Epithelial cell of esophagus (primary cell): ENCODE measurements at places on chromosomes 16 and 17.

DNA sequence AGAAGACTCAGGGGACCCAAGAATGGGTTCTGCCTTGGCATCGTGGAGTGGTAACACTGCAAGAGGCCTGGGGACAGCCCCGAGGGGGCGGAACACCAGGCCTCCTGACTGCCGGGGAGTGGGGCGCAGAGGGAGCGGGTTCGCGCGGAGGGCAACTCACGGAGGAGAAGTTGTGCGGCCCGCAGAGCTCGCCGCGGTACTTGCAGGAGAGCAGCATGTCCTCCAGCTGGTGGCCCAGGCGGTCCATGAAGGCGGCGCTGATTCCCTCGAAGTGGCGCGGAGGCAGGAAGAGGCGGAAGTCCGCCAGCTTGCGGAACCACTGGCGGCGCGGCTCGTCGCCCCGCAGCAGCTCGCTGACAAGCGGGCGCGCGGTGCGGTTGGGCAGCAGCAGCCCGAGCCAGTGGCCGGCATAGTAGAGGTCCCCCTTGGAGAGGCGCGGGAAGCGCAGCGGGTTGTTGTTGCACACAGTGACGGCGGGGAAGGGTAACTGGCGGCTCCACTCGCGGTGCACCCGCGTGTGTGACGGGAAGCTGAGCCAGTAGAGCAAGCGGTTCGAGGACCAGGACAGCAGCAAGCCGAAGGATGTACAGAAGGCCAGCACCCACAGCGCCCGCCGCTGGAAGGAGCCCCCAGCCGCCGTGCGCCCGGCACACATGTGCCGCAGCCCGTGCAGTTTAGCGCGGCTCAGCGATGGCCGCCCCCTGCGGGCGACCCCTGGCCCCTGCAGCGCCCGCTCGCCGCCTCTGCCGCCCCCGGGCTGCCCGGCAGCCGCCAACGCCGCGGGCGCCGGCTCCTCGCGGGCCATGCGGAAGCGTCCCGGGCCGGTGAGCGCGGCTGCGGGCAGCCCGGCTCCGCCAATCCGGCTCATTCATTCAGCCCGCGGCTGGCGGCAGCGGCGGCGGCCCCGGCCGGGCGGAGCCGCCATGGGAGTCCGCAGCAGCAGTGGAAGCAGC is 1.6 kb downstream of the ASIC2 start:
- DNase-seq, result peak; percentile 39

GRCh38 chr17:32285746-32286517 is 20.3 kb downstream of the RHBDL3 start:
- DNase-seq, result no peak

- peak; percentile 50 for DNase-seq
These were observed 19.0 kb upstream of the SMG8 start for GRCh38 chr17:59190806-59191205.

GRCh38 chr16:86577314-86577971 is 906 bp upstream of the FOXL1 start:
- no peak for DNase-seq

DNA sequence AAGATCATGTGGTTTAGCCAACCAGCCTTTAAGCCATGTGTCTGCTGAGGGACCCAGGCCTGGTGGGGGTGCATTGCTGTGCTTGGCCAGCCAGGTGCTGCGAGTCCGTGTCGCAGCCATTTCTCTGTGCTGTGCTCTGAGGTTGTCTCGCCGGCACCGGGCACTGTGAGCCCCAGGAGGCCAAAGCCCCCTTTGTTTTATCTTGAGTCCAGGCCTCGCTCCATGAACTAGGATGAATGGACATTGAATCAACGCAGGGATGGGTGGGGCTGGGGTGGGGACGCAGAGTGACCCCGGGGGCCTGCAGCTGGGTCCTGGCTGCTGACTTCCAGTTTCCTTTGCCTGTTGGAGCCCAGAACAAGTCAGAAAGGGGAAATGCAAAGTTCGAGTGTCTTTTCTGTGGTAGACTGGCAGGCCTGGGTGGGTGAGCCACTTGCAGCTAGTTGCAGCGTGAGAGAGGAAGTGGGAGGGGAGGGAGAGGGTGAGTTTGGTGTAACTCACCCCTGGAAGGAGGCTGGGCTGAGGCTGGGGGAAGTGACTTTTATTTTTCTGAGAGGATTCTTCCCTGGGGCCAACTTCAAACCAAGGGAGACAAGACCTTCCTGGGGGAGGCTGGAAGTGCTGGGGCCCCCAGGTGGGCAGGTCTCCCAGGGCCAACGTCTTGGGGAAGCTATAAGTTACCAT is 324.7 kb downstream of the SEC14L1 start:
- DNase-seq, result peak; percentile 66

- DNase-seq, result peak; percentile 35
These were observed 22.6 kb downstream of the SRCAP start for GRCh38 chr16:30721606-30722005.

GRCh38 chr17:49926886-49927285 is 42.1 kb upstream of the DLX4 start:
- no peak for DNase-seq

GRCh38 chr16:16062023-16062937 is 112.9 kb downstream of the ABCC1 start:
- DNase-seq, result no peak

- peak; percentile 73 for DNase-seq
These were observed 18.2 kb upstream of the NXPH3 start for GRCh38 chr17:49557312-49558024.

- DNase-seq, result peak; percentile 67
These were observed 13.6 kb upstream of the CCL22 start for GRCh38 chr16:57345021-57345420.

- DNase-seq, result no peak
These were observed 123.6 kb downstream of the CDYL2 start for GRCh38 chr16:80680839-80681238.

GRCh38 chr16:84546669-84547545 is 42.4 kb upstream of the MEAK7 start:
- no peak for DNase-seq

- DNase-seq, result no peak
These were observed 20.0 kb downstream of the FBXO47 start for GRCh38 chr17:38947189-38947588.

DNA sequence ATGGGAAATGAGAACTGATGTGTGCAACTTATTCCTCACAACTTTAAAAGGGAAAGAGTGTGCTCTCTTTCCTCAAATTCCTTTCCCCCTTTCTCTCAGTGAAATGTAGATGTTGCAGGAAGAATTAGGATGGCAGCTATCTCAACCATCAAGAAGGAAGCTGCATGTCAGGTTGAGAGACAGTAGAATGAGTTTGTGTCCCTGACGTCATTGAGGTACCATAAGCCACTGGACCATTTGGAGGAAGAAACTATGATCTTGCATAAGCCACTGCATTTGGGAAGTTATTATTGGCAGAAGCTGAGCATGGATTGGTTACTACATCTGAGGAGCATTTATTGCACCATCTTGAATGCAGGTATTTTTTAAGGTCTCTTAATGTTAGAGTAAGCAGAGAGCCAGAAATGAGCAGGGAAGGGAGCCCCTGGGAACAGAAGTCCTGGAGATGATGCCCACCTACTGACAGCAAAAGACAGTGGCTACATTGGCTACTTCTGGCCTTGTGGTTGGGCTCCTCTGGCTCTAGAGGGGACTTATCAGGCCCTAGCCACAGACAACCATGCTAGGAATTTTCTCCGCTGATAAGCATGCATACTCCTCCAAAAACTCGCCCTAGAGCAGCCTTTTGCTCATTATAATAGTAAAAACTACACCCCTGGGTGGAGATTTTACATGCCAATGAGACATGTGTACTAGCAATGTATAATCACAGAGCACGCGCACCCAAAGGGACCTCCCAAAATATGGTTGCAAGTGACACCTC is 249.0 kb upstream of the SALL1 start:
- no peak for DNase-seq

- no peak for DNase-seq
These were observed 423.6 kb upstream of the CDH11 start for GRCh38 chr16:65545413-65545956.

DNA sequence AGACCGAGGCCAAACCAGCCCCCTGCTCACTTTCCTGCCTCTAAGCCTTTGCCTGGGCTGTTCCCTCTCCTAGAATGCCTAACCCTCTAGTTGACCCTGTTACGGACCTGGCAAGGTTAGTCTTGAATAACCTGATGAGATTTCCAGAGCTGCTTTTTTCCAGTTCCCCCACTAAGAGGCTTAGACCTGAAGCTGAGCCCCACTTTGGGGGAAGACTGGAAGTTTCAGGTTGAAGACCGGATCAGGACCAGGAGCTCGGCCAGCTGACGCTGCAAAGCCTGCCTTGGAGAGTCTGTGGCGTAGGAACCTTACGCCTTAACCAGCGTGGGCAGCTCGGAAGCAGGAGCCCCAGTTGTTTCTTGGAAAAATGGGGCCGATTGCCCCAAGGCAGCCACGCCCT is 129.8 kb downstream of the OR1D5 start:
- no peak for DNase-seq

GRCh38 chr16:57477531-57478202 is 8.6 kb downstream of the DOK4 start:
- no peak for DNase-seq

DNA sequence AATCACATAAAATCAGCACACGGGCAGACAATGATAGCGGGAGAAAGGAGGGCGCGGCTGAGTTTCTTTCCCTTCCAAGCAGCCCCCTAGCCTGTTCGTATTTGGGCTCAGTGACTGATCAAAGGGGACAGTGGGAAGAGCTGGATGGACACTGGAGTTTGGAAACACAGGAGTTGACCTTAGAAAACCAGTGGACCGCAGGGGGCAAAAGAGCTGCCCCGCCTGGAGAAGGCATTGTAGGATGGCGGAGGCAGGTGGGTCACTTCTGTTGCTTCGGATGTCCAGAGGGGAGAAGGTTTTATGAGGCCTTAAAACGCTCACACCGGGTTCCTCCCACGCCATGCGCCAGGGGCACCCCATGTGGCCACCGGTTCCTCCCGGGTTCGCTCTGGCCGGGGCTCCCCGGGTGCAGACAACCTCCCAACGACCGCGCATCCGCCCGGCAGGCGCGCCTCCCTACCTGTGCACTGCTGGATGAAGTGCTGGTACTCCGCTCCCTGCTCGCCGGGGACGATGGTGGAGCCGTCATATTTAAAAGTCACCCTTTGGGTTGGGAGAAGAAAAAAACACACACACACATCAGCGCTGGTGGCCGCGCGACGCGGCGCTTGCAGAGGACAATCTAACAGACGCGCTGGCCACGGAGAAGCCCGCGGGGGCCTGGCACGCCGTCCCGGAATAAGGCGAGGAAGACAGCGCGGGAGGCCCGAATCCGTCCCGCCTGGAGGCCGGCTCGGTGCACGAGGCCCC is 662 bp downstream of the COTL1 start:
- DNase-seq, result peak; percentile 50

DNA sequence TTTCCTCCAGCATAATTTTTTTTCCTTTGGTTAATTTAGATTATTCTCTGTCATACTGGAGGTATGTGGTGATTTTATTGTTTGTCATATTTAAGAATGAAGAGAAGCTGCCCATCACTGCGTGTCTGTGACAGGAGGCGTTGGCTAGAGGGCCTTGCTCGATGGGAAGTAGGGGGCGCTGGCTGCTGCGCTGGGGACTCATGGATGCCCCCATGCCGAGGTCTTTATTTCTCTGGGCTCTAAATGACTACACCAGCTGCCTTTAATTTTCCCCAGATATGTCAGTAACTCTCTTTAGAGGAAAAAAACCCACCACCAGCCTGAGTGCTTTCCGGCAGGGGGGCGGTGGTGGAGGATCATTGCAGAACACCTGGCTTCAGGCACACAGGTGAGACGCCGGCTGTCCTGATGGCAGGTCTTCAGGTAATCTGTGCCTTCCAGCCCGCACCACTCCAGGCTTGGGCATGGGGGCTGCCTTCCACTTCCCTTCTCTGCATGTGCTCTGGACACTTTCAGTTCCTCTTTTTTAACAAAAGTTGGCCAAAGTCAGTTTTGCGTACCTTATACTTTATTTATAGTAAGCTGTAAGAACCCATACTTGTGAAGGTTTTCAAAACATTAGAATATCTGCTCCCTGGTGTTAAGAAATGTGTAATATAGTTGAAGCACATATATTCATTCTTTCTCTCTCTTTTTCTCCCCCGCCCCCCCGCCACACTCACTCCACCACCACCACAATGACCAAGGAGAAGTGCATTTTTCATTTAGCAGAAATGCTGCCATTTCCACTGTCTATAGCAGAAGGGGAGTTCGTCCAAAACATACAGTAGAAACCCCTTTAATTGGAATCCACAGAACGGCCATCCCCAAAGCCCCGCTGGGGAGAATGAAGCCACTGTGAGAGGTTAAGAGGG is 192.7 kb downstream of the RPTOR start:
- DNase-seq, result no peak

GRCh38 chr16:2774161-2774891 is 2.8 kb downstream of the ELOB start:
- no peak for DNase-seq

DNA sequence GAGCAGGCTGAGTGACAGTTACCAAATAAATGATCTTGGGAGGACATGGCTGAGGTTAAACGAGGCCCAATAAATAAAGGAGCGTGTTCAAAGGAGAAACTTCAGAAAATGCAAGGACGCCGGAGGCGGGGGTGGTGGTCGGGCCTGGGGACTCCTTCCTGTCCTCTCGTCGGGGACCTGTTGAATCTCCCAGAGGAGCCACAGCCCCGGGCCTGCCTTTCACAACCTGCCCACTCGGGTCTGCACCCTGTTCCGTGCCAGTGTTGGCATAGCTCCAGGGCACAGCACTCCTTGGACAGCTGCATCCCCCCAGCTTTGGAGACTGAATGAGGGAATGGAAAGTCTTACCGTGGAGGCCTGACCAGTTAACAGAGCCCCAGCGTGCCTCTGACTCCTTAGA is 8.1 kb upstream of the TBX4 start:
- DNase-seq, result no peak

DNA sequence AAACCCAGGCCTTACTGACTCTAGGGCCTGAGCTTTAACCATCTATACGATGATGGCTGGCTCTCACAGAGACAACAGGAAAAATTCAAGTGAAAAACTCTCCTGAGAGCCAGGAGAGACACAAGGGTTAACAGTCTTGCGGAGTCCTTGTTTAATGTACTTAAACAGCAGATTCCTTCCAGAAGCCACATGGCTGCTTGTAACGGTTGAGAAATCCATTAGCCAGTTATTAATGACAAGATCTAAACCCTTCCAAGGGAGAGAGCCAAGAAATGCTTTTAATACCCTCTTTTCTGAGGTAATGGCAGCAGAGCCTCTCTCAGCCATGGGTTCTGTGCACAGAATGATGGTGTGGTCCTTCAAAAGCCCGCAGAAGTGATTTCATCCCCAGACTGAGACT is 5.2 kb upstream of the ALDOA start:
- DNase-seq, result no peak

GRCh38 chr16:22296225-22297113 is 740 bp upstream of the POLR3E start:
- peak; percentile 24 for DNase-seq

DNA sequence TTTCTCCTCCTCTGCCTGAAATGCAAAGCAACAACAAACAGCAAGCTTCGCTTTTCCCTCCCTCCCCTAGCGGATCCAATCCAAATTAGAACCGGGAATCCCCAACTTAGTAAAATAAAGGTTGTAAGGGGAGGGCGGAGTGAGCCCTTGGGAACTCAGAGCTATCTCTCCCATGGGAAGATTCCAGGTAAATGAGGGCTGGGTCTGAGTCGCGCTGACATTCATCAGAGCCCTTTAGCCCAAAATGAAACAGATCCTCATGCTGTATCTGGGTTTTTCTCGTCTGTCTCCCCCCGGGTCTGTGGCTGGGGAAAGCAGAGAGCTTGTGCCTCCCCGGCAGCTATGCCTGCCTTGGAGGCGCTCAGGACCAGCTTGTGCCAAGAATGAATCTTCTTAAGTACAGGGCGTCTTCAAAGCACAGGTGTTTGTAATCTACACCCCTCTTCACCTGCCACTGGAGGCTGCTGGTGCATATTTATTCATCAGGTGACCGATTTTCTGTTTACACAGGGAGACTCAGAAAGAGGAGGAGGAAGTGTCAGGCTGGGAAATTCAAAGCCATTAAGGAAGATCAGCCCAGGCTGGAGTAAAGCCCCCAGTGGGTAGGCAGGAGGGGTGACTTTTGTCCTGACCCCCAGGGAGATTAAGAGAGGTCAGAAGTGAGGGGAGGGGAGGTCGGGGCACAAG is 55.0 kb upstream of the GSE1 start:
- peak; percentile 71 for DNase-seq
